M059J (cell line): ENCODE measurements at places on chromosomes 6 and 20. TPM values are rescaled to one million over a fixed set of nuclear protein-coding genes. Genes with fewer than 3 reads are reported as not detected.

RNF5 gene
- total RNA-seq, result 158 and 159 TPM in 2 replicates

GRCh38 chr6:142647449-142648035 is 297.4 kb downstream of the HIVEP2 start:
- DNase-seq, result no peak

GRCh38 chr20:32749914-32750637 is 6.8 kb upstream of the COMMD7 start:
- no peak for DNase-seq

DNA sequence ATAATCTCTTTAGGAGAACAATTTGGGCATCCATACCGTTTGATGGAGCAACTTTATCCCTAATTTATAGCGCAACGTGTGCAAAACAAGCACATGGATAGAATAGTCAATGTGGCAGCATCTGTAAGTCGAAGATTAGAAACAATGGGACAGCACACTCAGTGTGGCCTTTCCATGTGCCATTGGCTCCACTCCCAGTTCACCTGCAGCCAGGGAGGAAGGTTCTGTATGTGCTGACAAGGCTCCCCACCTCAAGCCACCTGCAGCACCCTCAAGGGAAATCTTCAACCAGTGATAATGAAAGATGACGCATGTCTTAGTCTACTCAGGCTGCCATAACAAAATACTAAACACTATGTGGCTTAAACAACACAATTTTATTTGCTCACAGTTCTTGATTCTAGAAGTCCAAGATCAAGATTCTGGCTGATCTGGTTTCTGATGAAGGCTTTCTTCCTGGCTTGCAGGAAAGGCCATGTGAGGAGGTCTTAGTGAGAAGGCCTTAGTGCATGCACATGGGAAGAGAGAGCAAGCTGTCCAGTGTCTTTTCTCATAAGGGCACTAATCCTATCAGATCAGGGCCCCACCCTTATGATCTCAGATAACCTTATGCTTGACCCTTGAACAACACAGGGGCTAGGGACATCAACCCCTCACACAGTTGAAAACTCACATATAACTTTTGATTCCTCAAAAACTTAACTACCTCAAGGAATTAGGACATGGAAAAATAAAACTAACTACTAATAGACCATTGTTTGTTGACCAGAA is 34.9 kb upstream of the SHLD1 start:
- DNase-seq, result no peak

GRCh38 chr6:15368186-15368585 is 122.3 kb downstream of the JARID2 start:
- DNase-seq, result no peak

DNA sequence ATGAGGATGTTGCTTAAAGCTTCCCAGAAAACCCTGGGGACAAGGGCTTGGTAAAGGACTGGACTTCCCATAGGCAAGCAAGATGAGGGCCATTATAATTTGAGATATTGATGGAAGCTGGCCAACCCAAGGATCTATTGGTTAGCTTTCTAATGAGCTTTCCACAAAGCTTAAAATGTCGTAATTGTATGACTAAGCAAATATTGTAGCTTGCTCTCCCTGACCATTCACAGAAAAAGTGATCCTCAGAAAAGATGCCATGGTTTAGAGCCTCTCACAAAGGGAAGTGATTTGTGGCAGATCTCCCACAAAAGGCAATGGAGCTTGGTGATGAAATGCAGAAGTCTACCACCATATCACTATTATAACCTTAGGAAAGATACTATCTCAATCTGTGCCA is 13.6 kb downstream of the IL17F start:
- no peak for DNase-seq

GRCh38 chr20:32453467-32454163 is 95.5 kb downstream of the ASXL1 start:
- DNase-seq, result no peak

SOX18 gene
- not detected in 2 replicates for total RNA-seq

DNA sequence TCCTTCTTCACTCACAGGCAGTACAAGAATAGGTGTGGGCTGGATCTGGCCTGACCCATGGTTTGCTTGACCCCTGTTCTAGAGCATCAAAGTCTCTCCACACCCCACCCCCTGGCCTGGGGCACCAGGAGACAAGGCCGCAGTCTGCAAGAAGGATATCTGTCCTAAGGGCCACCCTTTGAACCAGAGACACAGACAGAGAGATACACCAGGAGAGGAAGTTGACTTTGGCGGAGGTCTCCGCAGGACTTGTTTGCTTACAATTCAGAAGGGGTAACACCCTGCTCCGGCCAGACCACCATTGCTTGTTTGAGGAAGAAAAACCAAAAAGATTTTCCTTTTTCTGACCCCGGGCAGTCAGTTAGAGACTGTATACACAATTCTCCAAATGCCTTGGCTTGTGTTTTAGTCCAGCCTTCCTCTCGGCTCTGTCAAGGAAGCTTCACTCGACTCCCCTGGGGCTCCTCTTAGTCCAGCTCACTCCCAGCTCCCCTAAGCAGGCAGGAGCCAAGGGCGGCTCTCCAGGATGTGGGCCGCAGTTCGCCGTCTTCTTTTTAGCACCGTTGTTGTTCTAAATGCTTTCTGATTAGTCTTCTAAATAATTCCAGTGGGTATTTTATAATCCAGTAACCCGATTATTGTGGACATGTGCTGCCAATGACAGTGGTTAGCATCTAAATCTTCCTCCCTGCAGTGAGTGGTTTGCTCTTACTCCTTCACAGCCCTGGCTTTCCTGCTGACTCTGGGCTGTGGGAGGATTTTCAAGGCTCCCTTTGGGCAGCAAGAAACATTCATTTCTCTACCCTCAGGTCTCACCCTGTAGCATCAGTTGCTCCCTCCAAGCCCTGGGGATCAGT is 58.6 kb upstream of the MRPS10 start:
- no peak for DNase-seq

GRCh38 chr6:45710304-45710821 is 305.3 kb downstream of the CLIC5 start:
- peak; percentile 99 for DNase-seq

DNA sequence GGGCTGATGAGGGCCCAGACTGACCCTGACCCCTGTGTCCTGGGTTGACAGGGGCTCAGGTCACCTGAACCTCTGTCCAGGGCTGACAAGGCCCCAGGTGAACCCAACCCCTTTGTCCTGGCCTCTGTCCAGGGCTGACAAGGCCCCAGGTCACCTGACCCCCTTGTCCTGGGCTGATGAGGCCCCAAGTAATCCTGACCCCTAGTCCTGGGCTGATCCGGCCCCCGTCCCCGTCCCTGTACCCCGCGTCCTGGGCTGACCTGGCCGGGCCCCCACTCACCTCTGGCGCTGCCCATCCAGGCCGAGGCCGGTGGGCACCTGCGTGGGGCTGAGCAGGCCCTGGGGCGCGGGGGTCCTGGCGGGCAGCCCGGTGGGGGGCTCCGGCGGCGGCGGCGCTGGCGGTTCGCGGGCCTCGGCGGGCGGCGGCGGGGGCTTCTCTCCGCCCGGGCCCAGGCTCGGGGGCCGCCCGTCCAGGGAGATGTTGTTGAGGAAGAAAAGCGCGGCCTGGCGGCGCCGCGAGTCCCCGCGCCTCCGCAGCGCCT is 379 bp downstream of the CABLES2 start:
- DNase-seq, result peak; percentile 24

BCAS1 gene
- total RNA-seq, result 0.07 TPM in 1 of 2 replicates, not detected in the other

- no peak for DNase-seq
Measured at GRCh38 chr6:144311361-144311760, 26.2 kb downstream of the UTRN start.

DNA sequence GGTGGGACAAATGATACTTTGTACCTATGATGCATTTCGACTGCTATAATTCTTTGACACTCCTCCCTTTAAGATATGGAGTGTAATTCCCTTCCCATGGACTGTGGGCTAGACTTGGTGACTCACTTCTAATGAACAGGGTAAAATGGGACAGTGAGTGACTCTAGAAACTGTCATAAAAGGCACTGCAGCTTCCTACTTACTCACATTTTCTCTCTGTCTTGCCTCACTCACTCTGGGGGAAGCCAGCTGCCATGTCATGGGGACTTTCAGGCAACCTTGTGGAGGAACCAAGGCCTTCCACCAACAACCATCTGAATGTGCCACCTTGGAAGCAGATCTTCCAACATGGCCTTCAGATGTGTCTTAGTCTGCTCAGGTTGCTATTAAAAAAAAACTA is 12.9 kb upstream of the GFOD1 start:
- peak; percentile 77 for DNase-seq

GRCh38 chr6:4295058-4295782 is 159.8 kb upstream of the ECI2 start:
- no peak for DNase-seq

- no peak for DNase-seq
Measured at GRCh38 chr6:166523782-166524559, 62.5 kb downstream of the RAMACL start.

DNA sequence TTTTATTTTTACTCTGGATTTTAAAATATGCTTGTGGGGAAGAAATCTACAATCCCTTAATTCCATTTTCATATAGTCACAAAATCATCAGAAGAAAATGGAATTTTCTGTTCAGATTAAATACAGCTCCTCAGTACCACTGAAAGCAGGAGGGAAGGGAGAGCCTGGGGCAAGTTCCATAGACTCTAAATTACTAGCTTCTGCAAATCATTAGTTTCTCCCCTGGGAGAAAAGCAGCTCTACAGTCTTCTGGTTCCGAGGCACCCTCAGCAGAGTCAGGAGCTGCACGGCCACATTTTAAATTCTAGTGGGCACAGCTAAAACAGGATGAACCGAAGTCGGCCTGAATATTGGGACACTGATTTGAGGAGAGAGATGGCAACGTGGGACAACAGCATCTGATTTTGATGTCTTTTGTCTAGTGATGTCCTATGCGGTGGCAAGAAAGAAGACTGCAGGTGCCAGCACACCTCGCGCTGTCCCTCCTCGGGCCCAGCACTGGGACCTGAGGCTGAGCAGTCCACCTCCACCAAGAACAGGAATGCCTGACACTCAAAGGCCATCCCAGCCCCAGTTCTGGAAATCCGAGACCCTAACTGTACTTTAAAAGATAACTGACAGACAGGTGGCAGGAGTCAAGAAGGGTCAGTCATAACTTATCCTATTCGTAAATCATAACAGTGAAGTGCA is 90.7 kb downstream of the FOXC1 start:
- no peak for DNase-seq

DNA sequence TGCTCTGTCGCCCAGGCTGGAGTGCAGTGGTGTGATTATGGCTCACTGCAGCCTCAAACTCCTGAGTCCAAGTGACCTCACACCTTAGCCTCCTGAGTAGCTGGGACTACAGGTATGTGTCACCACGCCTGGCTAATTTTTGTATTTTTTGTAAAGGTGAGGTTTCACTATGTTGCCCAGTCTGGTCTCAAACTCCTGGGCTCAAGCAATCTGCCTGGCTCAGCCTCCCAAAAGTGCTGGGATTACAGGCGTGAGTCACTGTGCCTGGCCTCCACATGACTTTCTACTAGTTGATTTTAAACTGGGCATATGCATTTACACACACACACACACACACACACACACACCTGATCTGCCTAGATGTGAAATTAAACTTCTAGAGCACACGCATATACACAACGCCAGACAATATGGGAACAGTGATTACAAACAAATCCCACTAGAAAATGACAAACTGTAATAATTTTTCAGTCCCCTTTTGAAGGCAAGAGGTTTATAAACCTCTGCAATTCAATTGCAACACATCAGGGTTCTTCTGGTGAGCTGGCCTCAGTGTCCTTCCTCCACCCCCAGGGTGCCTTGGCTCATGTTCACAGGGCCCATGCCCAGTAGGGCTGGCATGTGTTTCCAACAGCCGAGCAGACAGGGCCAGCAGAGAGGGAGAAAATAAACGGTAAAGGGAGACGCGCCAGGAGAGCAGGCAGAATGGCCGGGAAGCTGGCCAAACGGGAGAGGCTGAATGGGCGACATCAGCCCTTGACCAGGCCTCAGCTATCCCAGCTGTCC is 31.2 kb downstream of the PARD6B start:
- DNase-seq, result peak; percentile 91

DNA sequence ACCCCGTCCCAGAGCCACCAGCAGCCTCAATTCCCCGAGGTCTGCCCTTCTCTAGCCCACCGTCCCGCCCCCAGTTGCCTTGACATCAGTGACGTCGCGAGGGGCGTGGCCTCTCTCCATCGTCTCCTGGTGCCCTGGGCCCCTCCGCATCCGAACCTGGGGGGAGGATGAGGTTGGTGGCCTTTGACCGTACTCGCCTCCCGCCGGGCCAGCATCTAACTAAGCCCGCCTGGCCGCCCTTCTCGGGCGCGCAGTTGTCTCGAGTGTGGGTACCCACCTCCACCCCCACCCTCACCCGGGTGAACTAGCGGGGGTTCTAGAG is 5.5 kb upstream of the ARMC12 start:
- peak; percentile 85 for DNase-seq

DNA sequence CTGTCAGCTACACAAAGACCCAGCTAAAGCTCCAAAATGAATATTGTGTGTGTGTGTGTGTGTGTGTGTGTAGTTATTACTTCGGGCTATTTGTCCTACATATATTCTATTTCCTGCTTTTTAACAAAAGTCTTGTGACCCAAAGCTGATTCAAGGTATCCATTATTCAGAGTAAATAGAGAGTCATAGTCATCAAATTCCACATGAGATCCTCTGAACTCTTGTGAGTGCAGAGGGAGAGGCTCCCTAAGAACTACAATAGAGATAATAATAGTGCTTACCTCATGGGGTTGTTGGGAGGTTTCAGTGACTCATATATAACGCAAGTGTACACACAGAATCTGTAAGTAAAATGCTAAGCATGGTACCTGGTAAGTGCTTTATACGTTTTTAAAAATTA is 95.6 kb upstream of the SHLD1 start:
- DNase-seq, result peak; percentile 83

BPHL gene
- total RNA-seq, result 11.6 and 19.7 TPM in 2 replicates

GRM1 gene
- total RNA-seq, result 0.02 TPM in 2 replicates

ZSWIM1 gene
- total RNA-seq, result 11.2 and 19.8 TPM in 2 replicates
